ENCODE measurements at places on chromosomes 7 and 10. TPM values are rescaled to one million over a fixed set of nuclear protein-coding genes. Genes with fewer than 3 reads are reported as not detected.

DNA sequence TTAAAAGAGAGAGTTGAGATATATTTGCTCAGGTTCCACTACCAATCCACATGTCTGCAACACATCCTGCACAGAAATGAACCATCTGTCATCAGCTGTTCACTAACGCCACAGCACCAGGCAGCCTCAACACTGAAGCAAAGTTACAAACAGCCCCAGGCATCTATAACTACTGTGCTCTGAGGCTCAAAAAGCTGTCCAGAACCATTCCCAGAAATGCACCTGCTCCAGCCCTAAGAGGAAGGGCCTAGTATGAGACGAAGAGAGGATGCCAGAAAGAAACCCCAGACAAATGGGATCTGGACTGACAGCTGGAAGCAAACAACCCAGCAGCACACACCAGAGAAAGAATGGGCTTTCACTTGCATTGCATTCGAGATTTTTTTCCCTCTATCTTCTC is 159.3 kb downstream of the ELMO1 start:
- no peak for DNase-seq

GRCh38 chr10:129760416-129760815 is 203.7 kb downstream of the EBF3 start:
- no peak for DNase-seq

DNA sequence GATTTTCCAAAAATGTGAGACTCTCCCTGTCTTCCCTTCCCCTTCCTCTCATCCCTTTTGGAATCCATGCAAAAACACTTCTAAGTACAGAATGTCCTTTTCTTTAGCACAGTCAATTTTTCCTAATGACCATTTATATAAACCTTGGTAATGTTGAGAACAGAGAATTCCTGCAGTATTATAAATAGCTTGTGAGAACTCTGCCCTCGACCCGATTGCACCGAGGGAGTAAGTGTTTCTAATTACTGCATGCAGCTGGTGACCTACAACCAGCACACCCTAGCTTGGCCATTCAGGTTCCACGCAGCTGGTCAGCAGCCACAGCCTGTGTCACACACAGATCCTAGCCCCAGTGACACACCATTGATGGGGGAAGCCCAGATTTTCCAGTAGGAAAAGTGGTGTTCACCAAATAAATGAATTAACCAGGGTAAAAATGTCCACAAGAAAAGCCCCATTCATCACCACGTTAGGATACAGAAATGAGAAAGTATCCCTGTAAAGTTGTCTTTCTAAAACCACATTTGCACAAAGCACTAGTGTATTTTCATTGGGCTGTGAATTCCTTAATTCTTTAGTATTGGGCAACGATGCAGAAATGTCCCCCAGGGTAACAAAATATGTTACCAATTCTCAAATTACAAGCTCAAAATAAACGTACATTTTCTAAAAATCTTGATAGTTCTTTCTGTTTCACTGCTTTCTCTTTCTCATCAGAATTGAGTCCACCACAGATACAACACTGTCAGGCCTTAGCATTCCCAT is 499.0 kb upstream of the KLF6 start:
- peak; percentile 1 for DNase-seq

- no peak for DNase-seq
Observed at GRCh38 chr7:131047651-131048304, 279.9 kb upstream of the MKLN1 start.

GRCh38 chr10:68900427-68901104 is 549 bp upstream of the DDX50 start:
- no peak for DNase-seq

- DNase-seq: no peak
Observed at GRCh38 chr10:93437086-93437945, 44.8 kb downstream of the MYOF start.

GRCh38 chr10:95688648-95689047 is 5.1 kb downstream of the TCTN3 start:
- DNase-seq: no peak

DNA sequence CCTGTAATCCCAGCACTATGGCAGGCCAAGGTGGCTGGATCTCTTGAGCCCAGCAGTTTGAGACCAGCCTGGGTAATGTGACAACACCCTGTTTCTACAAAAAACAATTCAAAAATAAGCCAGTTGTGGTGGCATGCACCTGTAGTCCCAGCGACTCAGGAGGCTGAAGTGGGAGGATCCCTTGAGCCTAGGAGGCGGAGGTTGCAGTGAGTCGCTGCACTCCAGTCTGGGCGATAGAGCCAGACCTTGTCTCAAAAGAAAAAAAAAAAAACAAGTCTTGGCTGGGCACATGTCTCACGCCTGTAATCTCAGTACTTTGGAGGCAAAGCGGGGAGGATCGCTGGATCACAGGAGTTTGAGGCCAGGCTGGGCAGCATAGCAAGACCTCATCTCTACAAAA is 74.6 kb upstream of the PDSS1 start:
- DNase-seq: no peak

- no peak for DNase-seq
Observed at GRCh38 chr7:37047260-37047659, 323.0 kb upstream of the AOAH start.

DNA sequence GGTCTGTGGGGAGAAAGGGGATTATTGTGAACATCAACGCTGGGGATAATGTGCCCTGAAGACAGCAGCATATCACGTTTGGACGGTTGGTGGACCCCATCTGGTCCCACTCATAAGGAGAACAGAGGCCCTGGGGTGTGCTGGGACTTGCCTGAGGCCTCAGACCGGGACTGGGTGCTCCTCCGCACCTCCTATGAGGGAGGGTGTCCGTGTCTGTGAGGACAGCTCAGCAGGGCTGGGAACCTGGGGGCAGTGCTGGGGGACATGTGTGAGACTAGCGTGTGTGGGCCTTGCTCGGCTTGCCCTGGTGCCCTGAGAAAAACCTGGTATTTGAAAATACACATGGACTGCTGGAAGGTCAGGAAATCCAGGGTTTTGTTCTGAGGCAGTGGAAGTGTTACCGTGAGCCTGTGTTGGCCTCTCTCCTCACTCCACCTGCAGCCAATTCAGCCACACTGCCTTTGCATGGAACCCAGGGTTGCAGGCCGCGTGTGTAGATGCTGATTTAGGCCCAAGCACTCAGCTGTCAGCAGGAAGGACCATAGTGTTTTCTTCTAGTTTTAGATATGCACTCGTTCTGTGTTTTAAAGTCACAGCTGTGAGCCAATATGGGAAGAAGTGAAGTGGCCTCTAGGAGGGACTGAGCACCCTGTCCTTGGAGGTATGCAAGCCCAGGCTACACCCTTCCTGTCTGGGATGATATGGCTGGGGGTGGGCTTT is 13.4 kb upstream of the SH2D4B start:
- DNase-seq: no peak

GRCh38 chr7:113120647-113121046 is 2.3 kb upstream of the SMIM30 start:
- no peak for DNase-seq

- no peak for DNase-seq
Observed at GRCh38 chr7:75719626-75720025, 19.1 kb downstream of the HIP1 start.

GRCh38 chr10:58943960-58944359 is 232.5 kb upstream of the PHYHIPL start:
- no peak for DNase-seq

Gene DPP6
- total RNA-seq: 52.4 TPM

Gene ZCCHC24
- total RNA-seq: 18.9 TPM

Gene SPOCK2
- total RNA-seq: 118 TPM

Gene EGR2
- 0.18 TPM for total RNA-seq

Gene GNGT1
- total RNA-seq: not detected

Gene OR2F1
- 0.09 TPM for total RNA-seq

Gene GHRHR
- total RNA-seq: 4.3 TPM

Gene TMEM229A
- 2.4 TPM for total RNA-seq

Data from cerebellum (tissue), 4 donors.